ENCODE measurements at places on chromosomes 6 and 20. TPM values are rescaled to one million over a fixed set of nuclear protein-coding genes. Genes with fewer than 3 reads are reported as not detected.
A peak's percentile ranks its signal among the peaks of the same experiment; 100 is the strongest.

DSP gene
- total RNA-seq: 23.6 TPM

GRCh38 chr6:69379518-69379917, 417.3 kb downstream of the LMBRD1 start:
- DNase-seq: no peak

KCNK5 gene
- not detected for total RNA-seq

DNA sequence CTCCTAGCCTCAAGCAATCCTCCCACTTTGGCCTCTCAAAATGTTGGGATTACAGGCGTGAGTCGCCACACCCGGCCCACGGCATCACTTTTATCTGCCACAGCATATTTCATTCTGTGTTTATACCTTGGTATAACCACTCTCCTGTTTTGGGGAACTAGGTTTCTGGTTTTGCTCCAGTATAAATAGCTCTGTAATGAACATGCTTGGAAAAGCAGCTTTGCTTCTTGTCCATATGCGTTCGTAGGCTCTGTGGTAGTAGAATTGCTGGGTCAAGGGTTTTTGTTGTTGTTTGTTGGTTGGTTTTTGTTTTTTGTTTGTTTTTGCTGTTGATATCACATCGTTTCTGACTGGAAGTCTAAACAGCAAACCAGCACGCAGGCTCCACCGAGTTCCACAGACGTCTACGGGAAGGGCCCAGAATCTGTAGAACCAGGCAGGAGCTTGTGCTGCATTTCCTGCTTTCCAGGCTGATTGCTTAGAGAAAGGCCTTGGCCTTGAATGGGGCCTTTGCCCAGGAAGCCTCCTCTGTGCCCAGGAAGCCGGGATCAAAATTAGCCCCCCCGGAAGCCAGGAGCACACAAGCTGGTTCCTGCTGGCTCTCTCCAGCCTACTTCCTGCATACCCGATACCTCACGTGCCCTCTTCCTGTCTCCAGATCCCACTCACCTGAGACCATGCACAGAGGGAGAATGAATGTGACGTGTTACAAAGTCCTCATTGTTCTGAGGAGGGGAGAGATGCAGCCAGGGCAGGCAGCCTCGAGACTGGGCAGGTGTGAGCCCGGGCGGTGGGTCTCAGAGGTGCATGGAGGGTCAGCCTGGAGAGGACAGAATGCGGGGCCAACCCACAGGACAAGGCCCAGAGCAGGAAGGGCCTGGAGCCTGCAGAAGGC, 34.7 kb downstream of the AAR2 start:
- DNase-seq: no peak

PKHD1 gene
- total RNA-seq: not detected

DNA sequence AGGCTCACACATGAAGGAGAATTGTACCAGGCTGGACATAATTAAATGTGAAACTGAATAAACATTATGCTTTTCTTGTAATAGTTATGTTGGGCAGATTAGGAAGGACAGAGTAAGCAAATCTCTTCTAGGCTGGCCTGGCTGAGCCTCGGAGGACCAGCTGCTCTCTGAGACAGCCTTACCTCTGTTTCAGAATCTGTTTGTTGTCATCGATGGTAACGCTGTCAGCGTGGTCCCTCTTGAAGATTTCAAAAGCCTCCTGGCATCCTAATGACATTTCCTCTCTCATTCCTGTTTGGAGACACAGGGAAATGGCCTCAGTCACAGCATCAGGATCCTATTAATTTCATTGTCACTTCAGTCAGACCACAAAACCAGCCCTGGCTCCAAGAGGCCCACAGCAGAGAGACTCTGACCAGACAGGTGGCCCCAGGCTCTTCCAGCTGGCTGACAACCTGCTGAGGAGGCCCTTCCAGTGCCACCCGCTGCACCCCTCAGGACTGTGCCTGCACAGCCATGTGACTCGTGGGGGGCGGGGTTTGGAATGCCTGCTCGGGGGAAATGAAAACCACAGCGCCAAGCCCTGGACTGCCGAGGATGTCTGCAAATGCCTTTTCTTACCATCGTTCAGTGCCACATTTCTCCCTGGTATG, 108.5 kb upstream of the KCNK16 start:
- no peak for DNase-seq

GRCh38 chr6:81465859-81466258, 286.6 kb downstream of the TENT5A start:
- peak; percentile 24 for DNase-seq

RSPO4 gene
- not detected for total RNA-seq

- no peak for DNase-seq
Observed at GRCh38 chr6:10837009-10837621, 1.2 kb downstream of the MAK start.

HLA-DRB1 gene
- total RNA-seq: not detected

DNA sequence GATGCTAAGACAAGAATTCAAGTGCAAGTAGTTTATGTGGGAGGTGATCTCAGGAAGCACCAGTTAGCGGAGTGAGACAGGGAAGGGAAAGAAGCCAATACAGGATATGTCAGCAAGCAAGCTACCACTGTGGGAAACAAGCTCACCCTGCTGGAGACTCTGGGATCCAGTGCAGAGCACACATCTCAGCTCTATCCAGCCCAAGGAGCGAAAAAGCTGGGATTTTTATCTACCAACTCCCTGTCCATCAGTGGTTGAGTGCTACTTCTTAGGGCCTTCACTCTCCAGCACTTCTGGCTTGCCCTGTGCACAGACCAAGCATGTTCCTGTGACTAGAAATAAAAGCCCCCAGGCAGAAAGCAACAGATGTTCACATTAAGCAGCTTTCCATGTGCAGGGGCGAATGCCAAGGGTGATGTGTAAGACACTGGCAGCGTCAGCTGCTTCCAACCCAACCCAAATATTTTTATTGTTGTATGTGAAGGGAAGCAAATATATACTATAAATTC, 10.8 kb upstream of the RNF24 start:
- peak; percentile 88 for DNase-seq

DNA sequence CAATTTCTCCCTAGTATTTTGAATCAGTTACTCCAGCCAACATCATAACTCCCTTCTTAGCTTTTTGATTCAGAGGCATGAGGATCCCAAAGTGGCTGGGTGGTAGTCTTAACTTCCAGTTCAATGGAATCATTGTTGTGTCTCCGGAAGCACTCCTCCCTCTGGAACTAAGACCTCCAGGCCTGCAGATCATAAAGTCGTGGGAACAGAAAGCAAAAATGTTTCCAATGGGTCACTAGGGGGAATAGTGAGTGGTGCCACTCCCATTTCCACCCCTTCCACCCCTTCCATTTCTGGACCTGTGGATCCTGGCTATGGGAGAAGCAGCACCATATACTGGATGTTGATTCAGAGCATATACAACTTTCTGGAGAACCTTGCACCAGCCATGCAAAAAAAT, 130.8 kb downstream of the SGK1 start:
- DNase-seq: no peak

GRCh38 chr6:87785229-87785862, 83.3 kb upstream of the AKIRIN2 start:
- no peak for DNase-seq

FILIP1 gene
- total RNA-seq: under 0.01 TPM

Measured in IMR-90 (cell line).